ENCODE measurements at places on chromosomes 6 and 20.

DNA sequence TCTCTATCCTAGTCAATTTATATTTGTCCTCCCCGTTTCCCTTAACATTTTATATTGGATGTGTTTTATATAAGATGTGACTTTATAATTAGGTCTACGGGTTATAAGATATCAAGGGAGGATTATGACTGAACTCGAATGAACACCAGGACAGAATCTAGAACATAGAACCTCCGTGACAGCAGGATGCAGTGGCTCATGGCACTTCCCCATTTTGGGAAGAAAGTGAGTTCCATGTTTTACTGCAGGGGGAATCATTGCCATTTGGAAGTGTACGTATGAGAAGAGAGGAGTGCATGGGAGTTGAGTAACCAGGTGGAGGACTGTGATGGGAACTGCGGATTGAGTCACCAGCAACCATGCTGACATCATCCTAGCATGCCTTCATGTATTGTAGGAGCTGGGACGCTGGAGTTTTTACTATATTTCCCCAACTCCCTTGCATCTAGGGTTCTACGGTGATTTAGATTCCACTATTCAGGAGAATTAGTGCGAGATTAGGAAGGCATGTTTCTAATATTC, 56.1 kb upstream of the FOXC1 start:
- no peak for DNase-seq

- no peak for DNase-seq
Measured at GRCh38 chr20:40743141-40743775, 54.2 kb upstream of the MAFB start.

DNA sequence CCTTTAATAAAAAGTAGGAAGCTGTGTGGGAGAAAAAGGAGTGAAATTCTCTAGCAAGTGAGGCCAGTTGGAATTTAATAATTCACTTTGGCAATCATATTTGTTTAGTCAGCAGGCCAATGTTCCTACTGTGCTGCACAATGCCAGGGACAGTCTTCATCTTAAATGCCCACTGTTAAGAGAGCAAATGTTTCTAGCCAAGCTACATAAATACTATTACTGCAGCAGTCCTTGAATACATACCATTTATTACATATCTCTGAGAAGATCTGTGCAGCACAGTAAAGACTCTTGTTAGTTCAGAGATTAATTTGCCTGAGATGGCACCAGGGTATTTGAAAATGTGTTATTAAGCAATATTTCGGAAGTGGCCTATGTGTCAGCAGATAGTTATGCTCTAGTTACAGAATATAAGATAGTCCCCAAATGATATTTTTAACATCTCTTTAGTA, 105.4 kb downstream of the OGFRL1 start:
- DNase-seq, result peak; percentile 60

DNA sequence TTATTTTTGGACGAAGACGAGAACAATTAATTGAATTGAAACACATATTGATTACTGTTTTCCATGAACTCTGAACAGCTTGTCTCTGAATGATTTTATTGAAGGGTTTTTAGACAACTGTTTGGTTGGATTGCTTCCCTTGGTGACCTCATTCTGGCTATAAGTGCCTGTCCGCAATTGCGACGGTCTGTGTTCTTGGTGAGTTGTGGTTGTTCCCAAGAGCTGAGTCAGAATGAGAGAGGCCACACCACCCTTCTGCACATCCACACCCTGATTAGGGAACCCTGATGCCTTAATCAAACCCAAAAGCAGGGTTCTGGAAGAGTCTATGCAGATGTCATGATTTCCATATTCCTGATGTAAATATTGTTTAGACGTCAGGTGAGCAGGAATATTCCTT, 747.0 kb downstream of the PTPRT start:
- DNase-seq, result no peak

DNA sequence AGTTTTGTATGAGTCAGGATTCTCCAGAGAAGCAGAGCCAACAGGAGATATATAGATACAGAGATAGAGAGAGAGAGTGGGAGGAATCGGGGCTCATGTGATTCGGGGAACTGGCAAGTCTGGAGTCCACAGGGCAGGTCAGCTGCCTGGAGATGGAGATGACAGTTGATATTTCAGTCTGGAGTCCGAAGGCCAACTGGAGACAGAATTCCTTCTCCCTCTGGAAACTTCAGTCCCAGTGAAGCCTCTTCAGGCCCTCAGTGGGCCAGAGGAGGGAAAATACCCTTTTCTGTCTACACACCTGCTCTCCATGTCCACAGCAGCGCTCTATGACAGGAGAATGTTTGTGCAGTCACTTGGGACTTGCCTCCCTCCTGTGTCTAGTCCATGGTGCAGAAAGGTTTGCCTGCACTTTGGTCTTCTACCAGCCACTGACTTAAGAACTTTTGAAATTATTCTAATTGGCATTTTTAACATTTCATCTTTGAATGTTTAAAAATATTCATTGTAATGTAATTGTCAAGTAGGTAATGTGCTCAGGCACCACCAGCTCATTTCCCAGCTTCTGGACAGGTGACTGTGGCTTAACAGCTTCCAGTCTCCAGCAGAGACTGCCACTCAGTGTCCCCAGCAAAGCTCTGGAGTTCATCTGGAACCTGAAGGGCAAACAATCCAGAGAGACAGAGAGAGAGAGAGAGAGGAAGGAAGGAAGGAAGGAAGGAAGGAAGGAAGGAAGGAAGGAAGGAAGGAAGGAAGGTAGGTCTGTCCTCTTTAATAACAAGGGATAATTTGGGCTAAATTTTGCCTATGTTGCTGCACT, 43.8 kb upstream of the AFDN start:
- DNase-seq, result no peak
